ENCODE measurements at places on chromosomes 6 and 20.

DNA sequence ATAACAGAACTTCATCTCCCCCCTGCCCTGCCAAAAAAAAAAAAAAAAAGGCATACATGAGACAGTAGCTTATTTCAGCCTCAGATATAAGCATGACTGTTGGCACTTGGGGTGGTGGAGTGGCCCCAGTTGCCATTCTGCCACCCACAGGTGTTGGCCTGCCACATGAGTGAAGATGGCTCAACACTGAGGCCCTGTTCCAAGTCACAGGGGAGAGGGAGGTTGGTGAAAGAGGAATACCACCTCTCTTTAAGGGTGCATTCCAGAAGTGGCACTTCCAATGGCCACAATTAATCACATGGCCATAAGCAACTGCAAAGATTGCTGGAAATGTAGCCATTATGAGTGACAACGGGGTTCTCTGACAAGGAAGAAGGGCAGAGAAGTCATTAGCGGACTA is 61.9 kb upstream of the JARID2 start:
- no peaks in the 10 kb centered on the region for H3K36me3 ChIP-seq
- H3K4me1 ChIP-seq: no peaks in the 10 kb centered on the region
- H3K27me3 ChIP-seq: no peaks in the 10 kb centered on the region

- no peak overlapping the region for H3K4me3 ChIP-seq
- DNase-seq: no peak
- no peaks in the 10 kb centered on the region for H3K27me3 ChIP-seq
- peaks cover 3% of the 10 kb centered on the region for H3K4me1 ChIP-seq
- H3K36me3 ChIP-seq: no peaks in the 10 kb centered on the region
Measured at GRCh38 chr6:139325686-139326085, 33.9 kb upstream of the TXLNB start.

DNA sequence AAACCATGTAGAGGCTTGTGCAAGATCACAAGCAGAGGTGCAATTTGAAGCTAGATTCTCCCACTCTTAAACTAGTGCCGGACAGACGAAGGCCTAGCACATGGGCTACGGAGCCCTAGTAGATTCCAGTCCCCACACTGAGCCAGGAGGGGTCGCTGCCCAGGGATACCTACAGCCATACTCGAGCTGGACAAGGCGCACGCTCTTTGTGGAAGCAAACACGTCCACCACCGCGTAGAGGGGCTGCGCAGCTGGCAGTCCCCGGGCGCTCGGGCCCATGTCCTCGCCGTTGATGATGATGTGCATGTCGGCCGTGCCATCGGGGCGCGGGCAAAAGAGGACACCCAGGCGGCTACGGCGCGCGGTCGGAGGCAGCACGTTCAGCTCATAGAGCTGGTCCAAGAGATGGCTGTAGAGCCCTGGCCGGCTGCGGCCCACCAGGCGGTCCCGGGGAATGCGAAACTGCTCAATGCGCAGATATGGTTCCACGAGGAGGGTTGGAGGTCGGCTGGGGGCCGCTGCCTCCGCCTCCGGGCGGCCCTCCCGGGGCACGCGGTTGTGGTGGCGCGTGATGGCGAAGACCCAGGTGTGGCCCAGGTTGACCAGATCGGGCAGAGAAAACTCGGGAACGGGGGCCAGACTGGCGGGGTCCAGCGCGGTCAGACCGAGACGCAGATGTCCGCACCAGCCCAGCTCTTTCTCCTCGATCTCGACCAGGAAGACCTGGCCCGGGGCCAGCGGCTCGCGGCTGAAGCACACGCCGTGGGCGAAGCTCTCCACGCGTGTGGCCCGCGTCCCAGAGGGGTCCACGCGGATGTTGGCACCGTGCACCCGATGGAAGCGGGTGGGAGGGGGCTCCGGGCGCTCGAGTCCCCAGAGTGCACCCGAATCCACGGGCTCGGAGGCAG is 677 bp downstream of the NEURL2 start:
- peak overlapping the region; percentile 89 for H3K27ac ChIP-seq
- peaks cover 27% of the 10 kb centered on the region for H3K4me1 ChIP-seq
- H3K27me3 ChIP-seq: no peaks in the 10 kb centered on the region
- peak; percentile 96 for DNase-seq
- H3K4me3 ChIP-seq: peak overlapping the region; percentile 93

DNA sequence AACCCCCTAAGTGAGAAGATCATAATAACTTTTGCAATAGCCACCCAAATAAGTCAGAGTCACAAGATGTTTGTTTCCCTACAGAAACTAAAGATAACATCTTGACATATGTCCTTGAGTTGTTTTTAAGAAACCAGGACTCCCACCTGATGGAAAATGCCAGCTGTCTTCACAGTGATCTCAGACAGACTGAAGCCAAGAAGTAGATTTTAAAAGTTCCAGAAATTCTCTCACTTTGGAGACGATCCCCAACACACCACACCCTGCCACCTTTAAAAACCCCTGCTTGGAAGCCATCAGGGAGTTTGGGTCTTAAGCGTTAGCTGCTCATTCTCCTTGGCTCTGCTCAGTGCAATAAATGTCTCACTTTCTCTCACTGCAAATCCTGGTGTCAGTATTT is 63.0 kb downstream of the GPR6 start:
- H3K4me1 ChIP-seq: peaks cover 8% of the 10 kb centered on the region
- H3K36me3 ChIP-seq: no peaks in the 10 kb centered on the region
- no peaks in the 10 kb centered on the region for H3K27me3 ChIP-seq

GRCh38 chr6:52497652-52498408 is 77.7 kb downstream of the EFHC1 start:
- no peak for DNase-seq
- H3K4me3 ChIP-seq: no peak overlapping the region
- no peaks in the 10 kb centered on the region for H3K36me3 ChIP-seq

- no peaks in the 10 kb centered on the region for H3K27me3 ChIP-seq
- H3K27ac ChIP-seq: no peak overlapping the region
- no peak overlapping the region for H3K4me3 ChIP-seq
- no peaks in the 10 kb centered on the region for H3K36me3 ChIP-seq
- DNase-seq: no peak
Measured at GRCh38 chr6:63458480-63459115, 113.7 kb upstream of the LOC128125822 start.

DNA sequence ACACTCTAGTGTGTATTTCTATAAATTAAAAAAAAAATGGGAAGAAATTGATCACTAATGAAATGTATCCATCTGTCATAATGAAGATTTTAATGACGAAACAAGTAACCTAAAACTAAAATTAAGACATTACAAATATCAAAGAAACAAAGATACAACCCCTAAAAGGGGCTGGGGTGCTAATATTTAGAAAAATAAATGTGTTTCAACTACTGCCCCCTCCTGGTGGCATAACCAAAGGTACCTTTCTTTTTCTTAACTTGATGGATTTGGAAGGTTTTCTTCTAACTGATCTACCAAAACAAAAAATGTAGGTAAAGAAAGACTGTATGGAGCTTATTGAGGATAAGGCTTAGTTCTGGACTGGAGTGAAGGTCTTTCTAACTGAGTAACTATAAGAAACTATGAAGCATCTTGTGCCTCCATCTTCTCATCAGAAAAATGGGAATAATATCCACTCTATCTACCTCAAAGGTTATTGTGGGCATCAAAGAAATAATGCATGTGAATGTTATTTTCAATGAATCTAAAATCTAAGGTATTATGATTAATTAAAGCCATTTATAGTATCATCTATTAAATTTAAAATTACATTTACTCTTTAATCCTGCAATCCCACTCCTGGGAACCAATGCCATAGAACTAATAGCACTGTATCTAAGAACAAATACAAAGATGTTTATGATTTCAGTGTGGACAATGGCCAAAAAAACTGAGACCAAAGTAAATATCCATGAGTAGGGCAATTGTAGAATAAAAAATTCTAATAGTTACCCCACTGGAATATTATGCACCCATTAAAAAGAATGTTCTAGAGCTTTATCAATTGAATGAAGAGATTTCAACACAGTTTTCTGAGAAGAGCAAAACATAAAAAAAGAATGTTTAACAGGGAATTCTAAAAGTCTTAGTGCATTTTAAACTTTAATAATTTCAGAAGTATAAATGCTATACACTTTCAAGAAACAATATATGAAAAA is 117.2 kb downstream of the BACH2 start:
- DNase-seq: no peak
- H3K27ac ChIP-seq: no peak overlapping the region
- no peak overlapping the region for H3K4me3 ChIP-seq

DNA sequence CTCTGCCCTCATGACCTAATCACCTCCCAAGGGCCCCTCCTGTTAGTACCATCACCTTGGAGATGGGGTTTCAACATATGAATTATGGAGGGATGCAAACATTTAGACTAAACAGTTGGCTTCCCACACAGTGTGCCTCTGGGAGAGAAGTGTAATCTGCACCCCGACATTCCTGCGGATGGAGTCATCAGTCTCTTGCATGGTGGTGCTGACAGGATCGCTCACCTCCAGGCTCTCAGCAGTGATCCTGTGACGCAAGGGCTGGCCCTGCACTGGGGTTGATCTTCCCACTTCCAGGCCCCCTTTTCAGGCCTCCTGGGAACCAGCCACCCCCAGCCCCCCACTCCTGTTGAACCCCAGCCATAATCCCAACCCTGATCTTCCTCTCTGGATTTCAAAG is 16.0 kb upstream of the PI16 start:
- no peaks in the 10 kb centered on the region for H3K36me3 ChIP-seq
- H3K4me1 ChIP-seq: no peaks in the 10 kb centered on the region
- no peak overlapping the region for H3K27ac ChIP-seq
- no peaks in the 10 kb centered on the region for H3K27me3 ChIP-seq
- H3K4me3 ChIP-seq: no peak overlapping the region
- DNase-seq: no peak

GRCh38 chr6:51814418-51814817 is 273.0 kb downstream of the PKHD1 start:
- no peaks in the 10 kb centered on the region for H3K27me3 ChIP-seq
- H3K27ac ChIP-seq: no peak overlapping the region
- DNase-seq: no peak

- no peak overlapping the region for H3K27ac ChIP-seq
- peaks cover 4% of the 10 kb centered on the region for H3K4me1 ChIP-seq
- DNase-seq: no peak
- H3K36me3 ChIP-seq: no peaks in the 10 kb centered on the region
- H3K4me3 ChIP-seq: no peak overlapping the region
- H3K27me3 ChIP-seq: no peaks in the 10 kb centered on the region
Measured at GRCh38 chr6:133923938-133924593, 29.0 kb upstream of the TBPL1 start.

DNA sequence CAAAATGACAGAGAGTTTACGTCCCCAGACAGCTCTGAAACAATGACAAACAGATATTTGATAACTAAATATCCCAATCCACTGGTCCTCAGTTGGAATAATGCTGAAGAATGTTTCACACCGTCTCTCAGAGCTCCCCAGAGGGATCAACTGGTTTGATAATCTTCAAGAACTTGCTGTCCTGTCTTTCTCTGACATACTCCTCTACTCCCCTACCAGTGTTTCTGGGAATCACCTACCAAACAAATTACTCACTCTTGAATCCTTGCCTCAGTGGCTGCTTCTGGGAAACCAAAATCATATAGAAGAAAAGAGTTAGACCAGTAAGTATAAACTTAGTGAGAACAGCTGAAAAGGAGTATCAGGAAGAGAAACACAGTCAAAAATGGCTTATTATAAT is 469.7 kb upstream of the JAG1 start:
- H3K4me1 ChIP-seq: no peaks in the 10 kb centered on the region
- H3K27me3 ChIP-seq: no peaks in the 10 kb centered on the region
- no peak overlapping the region for H3K4me3 ChIP-seq
- no peak for DNase-seq
- no peak overlapping the region for H3K27ac ChIP-seq

GRCh38 chr6:139763468-139764210 is 389.2 kb upstream of the CITED2 start:
- H3K4me3 ChIP-seq: no peak overlapping the region
- H3K27me3 ChIP-seq: no peaks in the 10 kb centered on the region
- H3K4me1 ChIP-seq: peaks cover 40% of the 10 kb centered on the region
- DNase-seq: no peak

DNA sequence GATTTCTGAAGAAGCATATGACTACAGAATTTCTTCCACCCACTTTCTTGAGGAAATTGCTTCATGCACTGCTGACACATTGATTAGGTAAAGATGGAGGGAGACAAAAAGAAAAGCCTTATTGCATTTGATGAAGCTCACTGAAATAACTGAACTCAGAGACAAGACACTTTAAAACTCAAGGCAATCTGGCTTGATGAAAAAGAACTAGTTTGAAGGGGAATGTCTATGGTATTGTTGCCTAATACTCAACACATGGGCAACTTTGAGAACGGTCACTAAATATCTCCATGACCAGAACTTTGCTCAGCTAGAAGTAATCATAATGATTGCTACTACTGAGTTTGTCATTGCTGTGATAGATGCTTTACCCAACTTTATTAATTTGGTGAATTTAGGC is 38.1 kb downstream of the HTR1B start:
- no peaks in the 10 kb centered on the region for H3K4me1 ChIP-seq
- no peak overlapping the region for H3K4me3 ChIP-seq
- no peaks in the 10 kb centered on the region for H3K36me3 ChIP-seq
- H3K27me3 ChIP-seq: no peaks in the 10 kb centered on the region

- no peaks in the 10 kb centered on the region for H3K27me3 ChIP-seq
- no peak for DNase-seq
- H3K27ac ChIP-seq: no peak overlapping the region
- H3K4me3 ChIP-seq: no peak overlapping the region
Measured at GRCh38 chr20:6044115-6044514, 9.7 kb downstream of the LRRN4 start.

- H3K4me3 ChIP-seq: peak overlapping the region; percentile 59
- H3K27me3 ChIP-seq: no peaks in the 10 kb centered on the region
- H3K27ac ChIP-seq: peak overlapping the region; percentile 95
- no peak for DNase-seq
- H3K36me3 ChIP-seq: no peaks in the 10 kb centered on the region
Measured at GRCh38 chr6:27133281-27134227, 113.9 kb upstream of the PRSS16 start.

DNA sequence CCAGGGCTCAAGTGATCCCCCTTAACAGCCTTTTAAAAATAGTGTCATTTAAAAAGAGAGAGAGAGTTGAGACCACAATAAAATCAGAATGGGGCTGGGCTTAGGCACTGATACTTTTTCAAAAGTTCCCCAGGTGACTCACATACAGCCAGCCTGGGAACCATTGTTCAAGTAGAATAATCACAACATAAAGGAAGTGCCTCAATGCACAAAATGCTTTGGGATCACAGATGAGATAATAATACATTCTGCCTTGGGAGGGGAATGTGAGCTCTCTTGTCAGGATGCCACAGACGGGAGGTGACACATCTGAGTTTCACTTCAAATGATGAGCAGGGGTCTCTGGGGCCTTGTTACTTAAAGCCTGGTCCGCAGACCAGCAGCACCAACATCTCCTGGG is 34.0 kb upstream of the GABRR1 start:
- no peak overlapping the region for H3K4me3 ChIP-seq
- DNase-seq: peak; percentile 39
- no peak overlapping the region for H3K27ac ChIP-seq
- no peaks in the 10 kb centered on the region for H3K36me3 ChIP-seq
- no peaks in the 10 kb centered on the region for H3K27me3 ChIP-seq
- H3K4me1 ChIP-seq: no peaks in the 10 kb centered on the region

- H3K36me3 ChIP-seq: peaks cover 36% of the 10 kb centered on the region
- H3K4me1 ChIP-seq: no peaks in the 10 kb centered on the region
- no peaks in the 10 kb centered on the region for H3K27me3 ChIP-seq
- no peak overlapping the region for H3K4me3 ChIP-seq
- no peak for DNase-seq
Measured at GRCh38 chr6:52984247-52984646, 10.8 kb downstream of the GSTA4 start.

GRCh38 chr6:17405944-17406245 is 12.5 kb downstream of the CAP2 start:
- no peak for DNase-seq
- H3K27me3 ChIP-seq: no peaks in the 10 kb centered on the region
- H3K4me1 ChIP-seq: peaks cover 14% of the 10 kb centered on the region
- no peaks in the 10 kb centered on the region for H3K36me3 ChIP-seq
- no peak overlapping the region for H3K4me3 ChIP-seq
- H3K27ac ChIP-seq: peak overlapping the region; percentile 32
